ENCODE measurements at places on chromosomes 6 and 20.

GRCh38 chr20:32024683-32025295 is 14.6 kb downstream of the CCM2L start:
- no peak for DNase-seq

GRCh38 chr6:15715060-15715459 is 52.2 kb upstream of the DTNBP1 start:
- DNase-seq: no peak

- no peak for DNase-seq
These were observed 4.0 kb downstream of the RBBP8NL start for GRCh38 chr20:62423326-62423706.

DNA sequence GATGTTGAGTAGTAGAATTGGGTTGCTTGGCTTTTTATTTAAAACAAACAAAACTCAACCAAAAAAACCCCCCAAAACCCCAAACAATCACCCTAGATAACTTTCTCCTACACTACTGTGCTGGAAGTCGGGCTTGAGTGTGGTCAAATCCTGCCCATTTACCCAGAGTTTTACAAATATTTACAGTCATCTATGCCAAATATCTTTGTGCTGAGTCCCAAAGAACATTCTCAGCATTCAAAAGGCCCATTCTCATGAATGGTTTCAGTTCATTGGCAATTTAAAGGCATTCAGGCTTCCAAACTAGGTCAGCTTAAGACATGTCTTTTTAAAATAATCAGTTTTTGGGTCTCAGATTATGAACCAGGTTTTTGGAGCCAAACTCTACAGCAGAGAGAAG is 1.8 kb downstream of the RNF144B start:
- no peak for DNase-seq

GRCh38 chr20:2596673-2597279 is 55.7 kb upstream of the NOP56 start:
- no peak for DNase-seq

DNA sequence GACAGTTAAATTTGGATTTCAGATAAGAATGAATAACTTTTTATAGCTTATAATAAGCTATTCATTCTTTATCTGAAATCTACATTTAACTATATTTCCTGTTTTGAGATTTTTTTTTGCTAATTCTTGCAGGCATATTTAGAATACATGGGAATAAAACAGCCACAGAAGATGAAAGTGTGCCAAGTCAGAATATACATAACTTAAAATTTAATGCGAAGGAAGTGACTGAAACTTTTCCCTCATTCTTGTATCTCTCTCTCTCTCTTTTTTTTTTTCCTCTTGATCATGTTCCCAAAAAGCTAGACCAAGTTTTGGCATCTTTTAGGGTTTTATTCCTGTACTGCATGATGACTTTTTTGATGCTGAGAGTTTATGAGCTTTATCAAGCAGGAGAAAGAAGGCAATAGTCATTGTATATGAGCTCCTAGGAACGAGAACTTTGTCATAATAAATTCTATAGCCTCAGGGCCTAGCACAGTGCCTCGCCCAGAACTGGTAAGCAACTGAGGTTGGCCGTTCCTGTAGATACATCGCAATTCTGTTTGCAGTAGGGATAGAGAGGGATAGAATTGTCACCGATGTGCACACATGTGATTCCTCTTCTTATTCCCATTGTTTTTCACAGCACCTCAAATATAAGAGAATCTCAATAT is 205.2 kb downstream of the MYLK4 start:
- no peak for DNase-seq

DNA sequence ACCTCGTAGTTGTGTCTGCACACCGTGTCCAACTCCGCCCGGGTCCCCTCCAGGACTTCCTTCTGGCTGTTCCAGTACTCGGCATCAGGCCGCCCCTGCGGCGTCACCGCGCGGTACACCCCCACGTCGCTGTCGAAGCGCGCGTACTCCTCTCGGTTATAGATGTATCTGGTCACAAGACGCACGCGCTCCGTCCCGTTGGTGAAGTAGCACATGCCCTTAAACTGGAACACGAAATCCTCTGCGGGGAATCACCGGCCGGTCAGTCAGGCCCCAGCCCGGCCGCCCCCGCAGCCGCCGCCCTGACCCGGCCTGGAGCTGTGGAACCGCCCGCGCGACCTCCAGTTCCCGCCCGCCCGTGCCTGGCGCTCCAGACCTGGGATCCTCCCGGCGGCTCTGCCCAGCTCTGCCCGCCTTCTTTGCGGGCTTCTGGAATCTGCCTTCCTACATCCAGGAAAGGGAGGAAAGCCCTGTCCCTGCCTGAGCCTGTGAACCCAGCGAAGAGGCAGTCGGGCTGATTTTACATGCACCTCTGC is 1.6 kb downstream of the HLA-DQB1 start:
- no peak for DNase-seq

- no peak for DNase-seq
These were observed 220.5 kb upstream of the PMEPA1 start for GRCh38 chr20:57930351-57930750.
